ENCODE measurements at places on chromosomes 11 and 22.

- no peak for DNase-seq
These were observed 15.8 kb downstream of the SCN4B start for GRCh38 chr11:118136801-118137200.

GRCh38 chr11:69123593-69124545 is 31.9 kb upstream of the SMIM38 start:
- DNase-seq, result no peak

DNA sequence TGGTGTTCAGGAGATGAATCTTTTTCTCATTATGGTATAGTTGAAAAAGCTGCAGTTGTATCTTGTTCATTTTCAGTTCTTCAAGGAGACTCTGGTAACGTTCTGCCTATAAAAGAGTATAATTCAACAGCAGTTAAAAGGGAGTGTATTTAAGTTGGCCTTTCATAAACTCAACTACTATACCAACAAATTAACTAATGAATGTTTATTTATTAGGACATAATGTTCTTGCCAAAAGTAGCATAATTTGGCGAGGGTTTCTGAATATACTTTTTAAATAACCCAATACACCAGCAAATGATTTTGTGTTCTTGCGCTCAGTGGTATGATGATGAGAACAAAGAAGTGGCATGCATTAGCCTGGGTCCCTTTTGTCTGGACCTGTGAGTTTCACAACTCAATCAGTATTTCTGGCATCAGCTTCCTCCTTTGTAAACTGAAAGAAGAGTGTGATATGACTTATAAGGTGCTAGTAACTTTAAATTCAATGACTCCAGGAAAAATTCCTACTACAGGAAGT is 10.9 kb downstream of the SMC1B start:
- DNase-seq, result no peak

DNA sequence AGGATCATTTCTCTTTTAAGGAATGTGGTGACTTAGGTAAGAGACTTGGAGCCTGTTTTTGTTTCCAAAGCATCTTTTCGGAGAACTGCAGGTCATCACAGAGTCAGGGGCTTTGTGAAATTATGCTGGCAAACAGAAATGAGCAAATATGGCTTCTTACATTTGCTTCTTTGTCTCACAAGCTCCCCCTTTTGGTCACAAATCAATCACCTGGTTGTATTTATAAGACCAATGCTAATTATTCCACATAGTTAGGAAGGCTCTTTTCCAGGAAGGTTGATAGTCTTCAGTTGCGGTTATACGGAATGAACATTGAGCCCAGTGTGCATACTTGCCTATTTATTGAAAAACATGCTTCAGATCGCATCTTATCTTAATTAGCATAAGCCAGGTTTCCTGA is 34.6 kb upstream of the CEP126 start:
- DNase-seq, result peak; percentile 5

DNA sequence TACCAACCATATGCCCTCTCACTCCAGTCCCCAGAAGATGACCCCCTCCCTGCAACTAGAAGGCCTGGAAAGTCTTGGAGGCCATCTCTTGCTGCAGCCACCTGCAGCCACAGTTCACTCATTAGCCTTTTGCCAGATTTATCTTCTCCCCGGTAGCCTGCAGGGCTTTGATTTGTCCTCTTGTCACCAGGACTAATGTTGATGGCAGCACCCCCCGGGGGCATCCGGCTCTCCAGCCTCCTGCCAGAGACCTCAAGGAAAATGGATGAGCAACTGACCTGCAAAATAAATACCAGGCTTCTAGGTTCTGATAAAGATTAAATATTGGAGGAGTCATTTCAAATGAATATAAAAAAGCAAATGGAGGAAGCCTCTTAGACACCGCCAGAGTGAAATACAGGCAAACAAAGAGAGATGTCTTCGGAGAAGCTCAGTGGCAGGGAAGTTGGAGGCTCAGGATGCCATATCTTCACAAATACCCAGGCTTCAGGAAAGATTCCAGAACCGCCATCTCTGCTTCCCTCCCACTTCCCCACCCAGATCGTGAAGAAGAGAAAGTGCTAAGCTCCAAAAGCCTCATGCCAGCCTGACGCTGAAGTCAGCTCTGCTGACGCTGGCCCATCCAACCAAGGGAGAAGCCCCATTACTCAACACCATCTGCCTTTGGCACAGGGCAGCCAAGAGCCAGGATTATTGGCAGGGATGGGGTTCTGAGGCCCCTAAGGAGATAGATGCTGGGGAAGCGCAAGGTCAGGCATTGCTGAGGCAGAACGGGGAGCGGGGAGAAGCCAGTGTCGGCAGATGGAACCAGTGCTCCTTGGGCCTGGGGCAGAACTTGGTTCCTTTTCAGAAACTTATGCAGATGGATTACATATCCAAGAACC is 362.7 kb downstream of the CADM1 start:
- no peak for DNase-seq

- no peak for DNase-seq
These were observed 29.0 kb upstream of the ACR start for GRCh38 chr22:50708996-50709395.

DNA sequence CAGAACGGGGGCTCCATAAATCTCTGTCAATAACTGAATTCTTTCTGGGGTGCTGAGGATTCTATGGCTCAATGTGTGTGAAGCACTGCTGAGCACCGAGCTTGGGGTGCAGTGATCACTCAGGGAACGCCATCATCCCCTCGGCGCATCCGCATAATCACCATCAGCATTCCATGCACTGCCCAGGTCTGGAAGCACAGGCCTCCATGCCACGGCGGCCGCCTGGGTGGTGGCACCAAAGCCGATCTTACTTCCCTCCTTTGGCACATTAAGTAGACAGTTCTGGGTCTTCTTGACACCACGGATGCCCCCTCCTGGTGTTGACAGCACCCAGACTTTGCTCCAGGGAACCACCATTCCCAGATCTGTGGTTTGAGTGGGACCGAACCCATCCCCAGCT is 15.6 kb downstream of the LTO1 start:
- DNase-seq, result no peak

DNA sequence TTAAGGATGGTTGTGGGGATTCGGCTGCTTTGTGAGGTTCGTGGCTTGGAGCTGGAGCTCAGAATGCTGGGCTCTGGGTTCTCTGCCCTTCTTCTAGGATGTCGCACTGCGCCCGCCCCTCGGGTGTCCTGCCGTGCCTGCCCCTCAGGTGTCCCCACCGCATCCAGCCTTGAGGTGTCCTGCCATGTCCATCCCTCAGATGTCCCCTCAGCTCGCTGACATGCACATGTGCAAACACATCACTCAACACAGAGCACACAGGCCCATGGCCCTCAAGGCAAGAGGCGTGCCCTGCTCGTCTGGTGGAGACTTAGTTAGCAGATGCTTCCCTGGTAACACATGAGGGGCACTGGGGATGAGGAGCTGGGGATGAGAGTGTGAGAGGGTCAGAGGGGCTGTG is 359.3 kb downstream of the TBC1D22A start:
- DNase-seq, result no peak

DNA sequence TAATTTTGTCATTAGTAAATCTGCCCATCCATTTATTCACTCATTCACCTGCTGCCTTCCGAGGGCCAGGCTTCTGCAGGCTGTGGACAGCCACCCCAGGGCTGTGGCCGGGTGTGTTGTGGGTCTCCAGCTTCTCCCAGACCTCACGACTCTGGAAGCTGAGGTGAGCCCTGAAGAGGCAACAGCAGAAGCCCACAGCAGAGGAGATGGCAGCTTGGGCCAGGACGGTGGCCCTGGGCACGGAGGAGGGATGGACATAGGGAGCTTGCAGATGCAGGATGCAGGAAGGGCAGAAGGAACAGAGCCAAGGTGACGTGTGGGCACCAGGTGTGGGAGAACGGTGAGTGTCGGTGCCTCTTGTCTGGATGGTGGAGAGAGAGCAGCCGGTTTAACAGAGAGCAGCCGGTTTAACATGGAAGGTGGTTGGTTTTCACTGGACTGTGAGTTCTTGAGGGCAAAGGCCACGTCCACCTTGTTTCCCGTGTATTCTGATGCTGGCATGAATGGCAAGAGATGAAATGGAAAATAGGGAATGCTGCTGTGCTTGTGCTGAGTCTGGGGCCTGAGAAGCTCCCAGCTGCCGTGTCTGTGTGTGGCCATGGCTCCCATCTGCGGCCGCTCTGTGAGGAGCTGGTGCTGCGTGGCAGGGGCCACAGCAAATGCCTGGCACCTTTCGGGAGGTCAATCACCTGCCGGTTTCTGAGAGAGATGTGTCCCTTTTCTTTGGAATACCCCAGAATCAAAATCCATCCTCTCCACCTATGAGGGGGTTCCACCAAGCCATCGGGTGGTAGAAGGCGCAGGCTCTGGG is 669.9 kb downstream of the BRD1 start:
- DNase-seq, result no peak

DNA sequence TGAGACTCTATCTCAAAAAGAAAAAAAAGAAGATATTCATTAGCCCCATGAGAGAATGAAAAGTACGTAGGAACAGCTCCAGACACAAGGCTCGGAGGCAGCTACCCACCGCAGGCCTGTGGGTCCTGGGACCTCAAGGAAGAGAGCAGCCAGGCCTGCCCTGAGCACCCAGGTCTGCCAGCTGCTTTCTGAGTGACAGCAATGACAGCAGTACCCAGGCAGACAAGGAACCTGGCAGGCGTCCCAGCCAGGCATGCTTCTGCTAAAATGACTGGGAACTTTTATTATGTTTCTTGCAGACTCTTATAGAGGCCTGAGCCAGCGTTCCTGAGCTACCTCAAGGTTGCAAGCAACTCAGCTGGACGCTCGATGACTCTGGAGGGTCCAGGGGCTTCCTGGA is 31.6 kb downstream of the CPT1A start:
- DNase-seq, result no peak

GRCh38 chr11:28257761-28258160 is 149.6 kb downstream of the METTL15 start:
- DNase-seq, result no peak

Measured in DND-41 (cell line).